Gastrocnemius medialis (tissue), 4 donors: ENCODE measurements at places on chromosomes 2 and 18. TPM values are rescaled to one million over a fixed set of nuclear protein-coding genes. Genes with fewer than 3 reads are reported as not detected.

DNA sequence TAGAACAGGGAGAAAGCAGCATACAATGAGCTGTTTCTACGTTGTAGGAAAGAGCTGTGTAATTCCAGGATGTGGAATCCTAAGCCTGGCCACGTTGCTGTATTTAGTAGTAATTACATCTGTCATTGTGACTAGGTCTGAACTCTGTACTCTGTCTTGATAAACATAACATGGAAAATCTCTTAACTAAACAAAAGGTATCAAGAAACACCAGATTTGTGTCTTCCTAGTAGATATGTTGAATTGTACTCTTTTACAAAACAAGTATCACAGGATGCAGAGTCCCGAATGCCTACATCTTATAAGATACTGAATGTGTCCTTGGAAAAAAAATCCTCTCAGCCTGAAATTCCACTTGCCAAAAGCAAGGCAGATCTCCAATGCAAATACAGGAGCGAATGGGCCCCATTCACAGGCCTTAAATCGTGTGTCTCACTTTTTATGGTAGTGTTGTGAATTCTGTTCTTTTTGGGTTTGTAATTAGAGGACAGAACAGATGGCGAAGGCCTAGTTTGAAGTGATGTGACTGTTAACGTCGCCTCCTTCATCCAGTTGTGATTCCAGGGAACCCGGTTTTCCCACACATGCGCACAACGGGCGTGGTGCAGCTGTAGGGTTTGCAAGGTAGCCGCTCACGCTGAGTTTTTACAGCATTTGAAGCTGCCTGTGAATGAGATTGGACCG is 246.5 kb downstream of the GBX2 start:
- no peak for DNase-seq

- no peak for DNase-seq
These were observed 69.0 kb downstream of the GORASP2 start for GRCh38 chr2:170997893-170998597.

GRCh38 chr2:241901500-241902351 is 32.2 kb downstream of the RTP5 start:
- DNase-seq, result no peak

- no peak for DNase-seq
These were observed 1.6 kb downstream of the DNAH7 start for GRCh38 chr2:196067088-196067382.

GRCh38 chr2:160522951-160523710 is 29.5 kb upstream of the RBMS1 start:
- no peak for DNase-seq

- no peak for DNase-seq
These were observed 34.2 kb upstream of the BAZ2B start for GRCh38 chr2:159650574-159650973.

DNA sequence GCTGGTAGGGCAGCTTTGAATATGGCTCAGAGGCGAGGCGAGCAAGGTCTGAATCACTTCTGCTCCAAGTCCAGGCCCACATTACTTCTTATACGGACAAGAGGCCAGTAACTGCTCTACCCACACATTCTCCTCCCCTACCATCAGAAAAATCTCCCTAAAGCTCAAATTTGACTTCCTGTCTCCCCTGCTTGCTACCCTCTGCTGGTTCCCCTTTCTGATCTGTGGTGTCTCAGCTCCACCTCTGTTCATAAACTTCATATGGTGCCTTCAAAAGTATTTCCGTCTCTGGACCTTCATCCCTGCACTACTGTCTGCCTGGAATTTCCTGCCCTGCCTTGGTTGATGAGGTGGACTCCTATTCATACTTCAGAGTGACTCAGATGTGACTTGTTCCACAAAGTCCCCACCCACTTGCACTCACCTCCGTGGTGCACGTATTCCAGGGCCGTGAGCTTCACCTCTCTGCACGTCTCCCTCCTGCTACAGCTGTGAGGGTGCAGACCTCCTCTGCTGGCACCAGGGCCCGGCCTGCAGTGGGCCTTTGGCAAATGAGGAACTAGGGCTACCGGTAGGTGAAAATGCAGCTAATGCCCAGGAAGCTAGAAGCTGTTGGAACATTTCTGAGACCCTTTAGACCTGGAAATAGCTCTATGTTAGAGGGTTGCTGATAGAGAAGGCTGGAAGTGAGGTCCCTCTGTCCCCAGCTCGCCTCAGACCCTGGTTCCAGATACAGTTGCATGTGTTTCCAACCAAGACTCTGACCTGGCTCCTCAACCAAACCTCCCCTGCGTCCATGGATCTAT is 24.6 kb upstream of the KCMF1 start:
- DNase-seq, result no peak

DNA sequence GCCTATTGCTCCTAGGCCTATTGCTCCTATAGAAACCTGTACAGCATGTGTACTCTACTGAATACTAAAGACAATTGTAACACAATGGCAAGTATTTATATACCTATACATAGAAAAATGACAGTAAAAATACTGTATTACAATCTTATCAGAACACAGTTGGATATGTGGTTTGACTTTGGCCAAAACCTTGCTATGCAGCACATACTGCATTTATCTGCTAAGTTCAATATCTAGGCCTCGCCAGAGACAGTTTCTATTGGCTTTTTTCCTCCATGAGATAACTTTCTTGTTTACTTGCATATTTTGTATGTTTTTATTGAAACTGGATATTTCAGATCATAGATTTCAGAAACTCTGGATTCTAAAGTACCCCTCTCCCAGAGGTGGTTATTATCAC is 19.3 kb upstream of the TMEM87B start:
- no peak for DNase-seq

DNA sequence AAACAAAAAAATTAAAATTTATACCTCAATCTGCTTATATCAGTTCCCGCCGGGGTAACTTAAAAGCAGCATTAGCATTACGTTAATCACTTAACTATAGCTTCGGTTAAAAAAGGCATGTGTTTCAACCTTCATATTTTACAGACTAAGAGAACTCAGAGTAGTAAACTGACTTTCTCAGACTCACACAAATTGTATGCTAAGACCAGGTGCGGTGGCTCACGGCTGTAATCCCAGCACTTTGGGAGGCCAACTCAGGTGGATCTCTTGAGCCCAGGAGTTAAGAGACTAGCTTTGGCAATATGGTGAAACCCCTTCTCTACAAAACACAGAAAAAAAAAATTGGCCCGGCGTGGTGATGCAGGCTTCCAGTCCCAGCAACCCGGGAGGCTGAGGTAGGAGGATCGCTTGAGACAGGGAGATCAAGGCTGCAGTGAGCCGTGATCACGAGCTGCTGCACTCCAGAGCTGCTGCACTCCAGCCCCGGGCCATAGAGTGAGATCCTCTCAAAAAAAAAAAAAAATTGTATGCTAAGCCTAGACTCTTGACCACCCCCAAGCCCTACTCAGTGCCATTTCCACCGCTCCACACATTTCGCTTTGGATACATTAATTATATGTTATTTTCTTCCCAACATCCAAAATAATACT is 2.4 kb downstream of the HNRNPLL start:
- no peak for DNase-seq

DNA sequence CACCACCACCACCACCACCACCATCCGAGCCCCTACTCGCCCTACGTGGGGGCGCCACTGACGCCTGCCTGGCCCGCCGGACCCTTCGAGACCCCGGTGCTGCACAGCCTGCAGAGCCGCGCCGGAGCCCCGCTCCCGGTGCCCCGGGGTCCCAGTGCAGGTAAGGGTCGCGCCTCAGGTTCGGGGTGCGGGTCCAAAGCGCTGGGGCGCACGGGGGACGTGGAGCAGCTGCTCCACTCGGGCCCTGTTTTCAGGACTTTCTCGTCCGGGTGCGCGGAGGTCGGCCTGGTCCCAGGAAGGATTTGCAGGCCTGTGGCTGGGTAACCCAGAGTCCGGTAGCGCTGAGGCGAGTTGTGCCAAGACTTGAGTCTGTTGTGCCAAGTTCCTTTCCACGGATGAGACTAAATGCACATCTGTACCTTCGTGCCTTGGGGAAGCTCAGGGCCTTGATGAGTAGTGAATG is 2.8 kb downstream of the GATA6 start:
- no peak for DNase-seq

DNA sequence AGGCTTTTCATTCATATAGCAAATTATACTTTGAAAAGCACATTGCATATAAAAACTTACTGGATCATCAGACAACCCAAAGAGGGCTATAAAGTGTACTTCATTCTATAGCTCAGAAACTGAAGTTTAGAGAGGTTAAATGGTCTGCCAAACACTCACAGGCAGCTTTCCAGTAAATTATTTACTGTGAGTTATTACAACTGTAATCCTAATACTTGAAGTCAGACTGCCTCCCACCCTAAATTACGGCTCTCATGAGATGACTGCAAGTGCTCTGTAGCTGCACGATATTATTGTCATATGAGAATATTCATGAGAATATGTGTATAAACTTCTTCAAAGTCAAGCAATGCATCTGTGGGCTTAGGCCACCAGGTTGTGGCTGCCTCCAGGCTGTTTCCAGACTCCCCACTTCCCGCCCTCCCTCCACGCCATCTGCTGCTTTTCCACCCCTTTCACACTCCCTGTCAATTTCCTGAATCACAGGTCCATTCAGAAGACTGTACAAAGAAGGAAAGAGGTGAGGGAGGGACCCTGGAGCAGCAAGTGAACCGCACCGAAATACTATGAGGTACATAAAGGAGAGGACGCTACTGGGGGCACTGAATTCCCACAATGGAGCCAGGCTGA is 111.1 kb upstream of the SPOPL start:
- no peak for DNase-seq

DNA sequence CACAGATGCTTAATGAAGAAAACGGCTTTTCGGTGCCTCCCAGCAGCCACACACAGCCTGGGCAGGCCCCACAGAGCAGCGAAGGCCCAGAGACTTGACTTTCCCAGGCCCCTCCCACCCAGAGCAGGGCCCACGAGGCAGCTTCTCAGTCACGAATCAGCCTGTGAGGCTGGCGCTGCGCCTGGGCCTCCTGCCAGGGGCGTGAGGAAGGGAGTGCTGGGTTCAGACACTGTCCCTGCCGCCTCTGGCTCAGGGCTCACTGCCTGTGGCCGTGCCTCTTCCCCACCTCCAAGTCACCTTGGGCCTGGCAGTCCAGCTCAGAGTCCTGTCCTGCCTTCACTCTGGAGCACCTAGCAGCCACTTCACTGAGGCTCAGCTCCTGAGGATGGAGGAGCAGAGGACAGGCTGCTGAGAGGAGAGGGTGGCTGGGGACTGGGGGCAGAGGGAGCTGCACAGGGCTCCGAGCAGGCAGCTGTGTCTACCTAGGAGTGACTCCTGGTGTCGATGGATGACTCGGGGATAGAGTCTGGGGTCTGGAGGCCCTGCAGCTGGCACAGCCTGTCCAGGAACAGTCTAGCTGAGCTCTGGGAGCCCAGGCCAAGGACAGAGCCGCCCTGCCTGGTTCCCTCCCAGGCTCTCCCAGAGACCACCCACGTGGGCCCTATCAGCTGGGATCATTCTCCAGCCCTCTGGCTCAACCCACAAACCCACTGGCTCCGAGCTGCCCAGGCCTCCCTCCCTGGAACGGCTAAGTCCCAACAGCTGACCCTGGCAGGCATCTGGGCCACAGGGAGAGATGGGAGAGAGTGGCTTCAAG is 36.4 kb upstream of the FOSL2 start:
- DNase-seq, result peak; percentile 71

GRCh38 chr2:70143314-70144150 is 47.3 kb downstream of the C2orf42 start:
- DNase-seq, result peak; percentile 52

DNA sequence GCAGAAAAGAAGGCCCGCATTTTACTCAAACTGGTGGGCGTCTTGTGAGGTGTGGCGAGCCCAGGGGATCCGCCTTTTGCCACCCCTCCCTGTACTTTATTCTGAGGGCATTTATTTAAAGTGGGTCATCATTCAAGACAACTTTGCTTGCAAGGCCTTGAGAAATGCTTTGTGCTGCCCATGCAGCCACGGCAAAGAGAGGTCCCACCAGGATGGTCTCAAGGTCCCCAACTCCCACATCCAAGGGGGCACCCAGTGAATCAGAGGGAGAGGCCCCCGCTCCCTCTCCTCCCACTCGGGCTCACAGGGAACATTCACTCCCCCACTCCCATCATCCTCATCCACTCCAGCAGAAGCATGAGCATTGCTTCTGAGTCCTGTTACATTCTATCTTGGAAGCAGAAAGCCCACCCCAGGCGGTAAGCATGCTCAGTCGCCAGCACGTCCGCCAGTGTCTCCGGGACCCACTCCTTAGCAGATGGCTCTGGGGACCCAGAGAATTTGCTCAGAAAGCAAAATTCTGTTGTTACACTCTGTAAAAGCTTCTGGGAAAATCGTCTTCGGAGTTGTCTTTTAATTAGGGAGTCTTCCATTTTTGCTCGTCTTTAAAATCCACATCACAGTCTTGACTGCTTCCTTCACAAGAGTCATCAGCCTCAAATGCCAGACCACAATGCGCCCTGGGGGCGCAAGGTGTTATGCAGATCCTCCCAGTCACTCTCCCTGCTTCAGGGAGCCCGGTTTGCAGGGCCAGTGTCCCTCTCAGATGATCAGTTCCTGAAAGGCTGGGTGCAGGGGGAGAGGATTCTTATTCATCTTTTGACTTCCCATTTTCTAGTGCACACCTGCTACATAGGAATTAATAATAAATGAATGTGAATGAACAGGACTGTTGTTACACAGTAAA is 99.4 kb upstream of the NCK2 start:
- no peak for DNase-seq

DNA sequence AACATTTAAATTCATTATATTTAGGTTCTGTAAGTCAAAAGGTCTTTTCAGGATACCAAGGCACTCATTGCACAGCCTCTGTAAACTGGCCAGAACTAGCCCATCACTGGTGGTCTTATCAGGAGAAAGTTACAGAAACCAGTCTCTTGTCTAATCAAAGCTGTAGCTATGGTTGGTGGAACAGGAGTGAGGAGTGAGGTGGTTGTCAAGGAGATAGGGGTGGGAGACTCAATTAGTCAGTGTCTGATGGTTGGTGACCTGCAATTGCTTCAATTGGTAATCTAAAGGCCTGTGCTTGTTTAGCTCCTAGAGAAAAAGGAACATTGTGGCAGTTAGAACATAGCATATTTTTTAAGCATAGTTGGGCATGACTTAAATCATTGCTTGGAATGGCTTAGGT is 458.6 kb upstream of the CDH2 start:
- no peak for DNase-seq

GRCh38 chr2:84022810-84023431 is 436.2 kb downstream of the SUCLG1 start:
- DNase-seq, result no peak

Gene RAD51AP2
- total RNA-seq, result not detected

Gene PIEZO2
- 0.18 TPM for total RNA-seq

Gene FAM228A
- 0.39 TPM for total RNA-seq

Gene CROCC2
- total RNA-seq, result not detected

Gene NEB
- total RNA-seq, result 6,938 TPM

Gene REG1B
- total RNA-seq, result not detected

Gene FRZB
- 31.3 TPM for total RNA-seq

Gene ALPP
- not detected for total RNA-seq

Gene PAIP2B
- 14.6 TPM for total RNA-seq
